ENCODE measurements at places on chromosomes 2 and 18.

GRCh38 chr2:200026332-200027230 lies 71.2 kb downstream of the MAIP1 start:
- no peak for DNase-seq

DNA sequence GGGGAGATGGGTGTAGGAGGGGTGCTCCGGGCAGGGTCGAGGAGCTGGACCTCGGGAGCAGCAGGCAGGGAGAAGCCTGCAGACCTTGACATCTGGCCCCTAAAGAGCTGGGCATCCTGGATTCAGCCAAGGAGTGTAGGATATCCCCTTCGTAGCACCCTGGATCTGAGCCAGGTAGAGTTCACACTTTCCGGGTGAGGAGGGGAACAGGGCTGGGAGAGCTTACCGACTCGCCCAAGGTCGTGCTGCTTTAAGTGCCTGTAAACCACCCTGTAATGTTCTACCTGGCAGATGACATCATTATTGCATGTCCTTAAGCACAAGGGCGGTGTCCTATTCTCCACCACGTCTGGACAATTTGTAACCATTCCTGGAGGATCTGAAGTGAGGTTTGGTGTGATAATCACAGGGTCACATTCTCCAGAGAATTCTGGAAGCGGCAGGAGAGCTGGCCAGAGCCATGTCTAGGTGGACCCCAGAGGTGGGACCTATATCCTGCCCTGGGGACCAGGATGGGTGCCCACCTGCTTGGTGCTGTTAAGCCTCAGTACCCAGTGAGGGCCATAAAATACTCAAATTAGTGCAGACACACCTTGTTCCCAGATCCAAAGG lies 14.6 kb downstream of the ITM2C start:
- DNase-seq: no peak

DNA sequence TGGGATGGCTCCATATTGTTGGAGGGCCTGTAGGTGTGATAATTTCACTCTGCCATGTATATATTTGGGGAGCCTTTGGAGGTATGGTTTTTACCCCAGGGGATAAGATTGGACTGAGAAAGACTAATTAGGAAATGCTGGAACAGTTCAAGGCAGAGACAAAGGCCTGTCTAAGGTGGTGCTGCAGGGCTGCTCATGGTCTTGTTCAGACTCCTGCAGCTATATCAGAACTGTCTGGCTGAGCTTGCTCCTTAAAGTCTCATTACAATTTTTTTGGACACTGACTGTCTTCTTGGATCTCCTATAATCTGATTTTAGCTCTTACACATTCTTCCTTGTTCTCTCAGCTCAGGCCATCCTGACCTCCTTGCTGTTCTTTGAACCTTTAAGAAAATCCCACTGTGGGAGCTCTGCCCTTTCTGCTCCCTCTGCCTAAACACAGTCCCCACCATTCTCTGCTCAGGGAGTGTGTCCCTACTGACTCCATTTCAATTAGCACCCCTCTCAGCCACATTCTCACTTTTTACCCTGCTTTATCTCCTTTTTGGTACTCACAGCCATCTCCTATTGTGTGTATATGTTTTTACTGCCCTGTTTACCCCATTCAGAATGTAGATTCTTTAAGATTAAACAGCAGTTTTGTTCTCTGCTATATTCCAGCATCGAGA lies 468.7 kb upstream of the FANCL start:
- DNase-seq: no peak

GRCh38 chr18:3454365-3455089 lies 4.6 kb downstream of the TGIF1 start:
- no peak for DNase-seq

DNA sequence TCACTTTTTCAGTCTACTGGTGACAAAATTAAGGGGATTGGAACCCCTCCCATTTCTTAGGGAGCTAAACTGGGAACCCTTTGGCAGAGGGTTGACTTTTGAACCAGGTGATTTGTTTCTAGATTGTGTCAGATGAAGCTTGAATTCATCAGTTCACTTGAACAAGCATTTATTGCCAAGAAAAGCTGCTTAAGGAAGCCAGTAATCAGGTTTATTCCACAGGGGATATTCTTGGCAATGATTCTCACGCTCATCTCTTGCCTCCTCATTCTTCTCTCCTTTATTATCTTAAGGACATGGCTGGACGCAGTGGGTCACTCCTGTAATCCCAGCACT lies 101.0 kb downstream of the ALPK2 start:
- DNase-seq: no peak

- no peak for DNase-seq
These were observed 180.2 kb downstream of the ANAPC1 start for GRCh38 chr2:111703759-111704158.

GRCh38 chr2:127611076-127611925 lies 34.7 kb upstream of the GPR17 start:
- DNase-seq: no peak

DNA sequence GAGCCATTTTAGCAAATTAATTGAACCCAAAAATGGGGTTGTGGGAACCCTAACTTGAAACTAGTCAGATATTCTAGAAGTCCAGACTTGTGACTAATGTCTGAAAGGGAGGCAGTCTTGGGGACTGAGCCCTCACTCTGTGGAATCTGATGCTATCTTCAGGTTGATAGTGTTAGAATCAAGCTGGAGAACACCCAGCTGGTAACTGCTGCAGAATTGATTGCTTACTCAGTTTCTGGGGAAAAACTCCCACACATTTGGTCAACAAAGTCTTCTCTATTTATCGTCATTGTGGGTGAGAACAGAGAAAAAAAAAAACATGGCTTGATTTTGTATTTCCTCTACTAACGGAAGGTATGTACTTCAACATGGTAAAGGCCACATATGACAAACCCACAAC lies 1925.8 kb upstream of the CELF4 start:
- DNase-seq: no peak

DNA sequence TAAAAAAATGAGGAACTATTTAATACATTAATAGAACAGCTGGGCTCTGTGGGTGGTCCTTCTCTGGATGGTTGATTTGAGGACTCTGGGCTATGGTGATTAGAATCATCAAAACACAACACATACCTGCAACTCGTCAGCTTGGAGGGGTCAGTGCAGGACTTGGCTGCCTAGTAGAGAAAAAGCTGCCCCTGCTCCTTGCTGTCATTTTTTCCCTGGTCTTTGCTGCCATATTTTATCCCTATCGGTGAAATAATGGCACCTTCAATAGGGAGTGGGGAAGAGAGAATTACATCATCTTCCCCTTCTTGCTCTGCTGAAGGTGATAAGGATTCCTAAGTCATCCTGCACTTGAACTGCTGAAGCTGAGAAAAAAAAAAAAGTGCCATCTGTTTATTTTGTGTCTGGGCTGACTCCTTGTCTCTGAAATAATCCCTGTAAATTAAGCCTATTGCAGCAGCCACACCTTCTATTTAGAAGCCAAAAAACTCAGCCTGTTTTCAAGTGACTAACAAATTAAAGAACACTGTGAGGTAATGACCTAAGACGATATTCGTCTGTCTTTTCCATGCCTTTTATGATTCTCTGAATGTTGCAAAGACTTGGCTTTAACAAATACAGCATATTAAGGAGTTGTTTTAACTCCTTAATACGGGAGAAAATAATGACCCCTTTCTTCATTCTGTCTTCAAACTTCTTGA lies 89.3 kb downstream of the ACVR1 start:
- DNase-seq: no peak

GRCh38 chr2:124646166-124646815 lies 621.2 kb downstream of the CNTNAP5 start:
- DNase-seq: no peak

DNA sequence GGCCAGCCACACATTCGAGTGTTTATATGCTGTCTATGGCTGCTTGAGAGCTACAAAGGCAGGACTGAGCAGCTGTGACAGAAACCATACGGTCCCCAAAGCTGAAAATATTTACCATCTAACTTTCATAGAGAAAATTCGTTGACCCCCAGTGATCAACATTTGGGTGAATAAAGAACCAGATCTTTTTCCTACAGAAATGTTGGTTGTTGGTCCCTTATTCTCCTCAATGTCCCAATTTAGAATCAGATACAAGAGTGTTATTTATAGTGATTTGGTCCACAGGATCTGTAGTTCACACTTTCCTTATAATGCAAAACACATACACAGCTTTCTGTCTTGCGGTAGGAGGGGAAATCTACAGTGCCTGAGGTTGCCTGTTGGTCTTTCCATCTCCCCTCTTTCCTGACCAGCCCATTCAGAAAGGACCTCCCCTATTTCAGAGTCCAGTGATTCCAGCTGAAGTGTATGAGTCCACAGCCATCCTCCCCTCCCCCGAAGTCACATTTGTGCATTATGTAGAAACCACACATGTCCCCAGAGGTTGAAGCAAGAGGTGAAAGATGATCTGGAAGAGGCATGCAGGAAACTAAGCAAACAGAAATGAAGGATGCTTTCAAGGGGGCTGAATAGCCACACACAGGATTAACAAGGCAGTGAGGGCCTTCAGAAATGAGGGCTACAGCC lies 61.9 kb downstream of the SPRED2 start:
- no peak for DNase-seq

DNA sequence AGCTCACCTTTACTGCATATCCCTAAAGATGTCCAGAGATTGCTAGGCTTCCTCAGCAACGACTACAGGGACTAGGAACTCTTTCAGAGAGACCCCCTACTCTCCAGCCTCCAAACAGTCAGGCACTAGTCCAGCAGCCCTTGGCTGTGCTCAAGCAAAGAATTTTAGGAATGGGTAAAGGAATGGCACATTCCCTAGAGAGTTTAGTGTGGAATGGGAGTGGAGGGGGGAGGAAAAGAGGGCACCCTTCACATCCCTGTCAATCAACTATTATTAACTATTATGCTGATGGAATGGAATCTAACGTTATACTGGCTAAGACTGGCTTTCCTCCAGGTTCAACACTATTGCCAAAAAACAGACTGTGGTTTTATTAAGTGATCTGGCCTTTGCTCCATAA lies 64.8 kb downstream of the IKZF2 start:
- no peak for DNase-seq

DNA sequence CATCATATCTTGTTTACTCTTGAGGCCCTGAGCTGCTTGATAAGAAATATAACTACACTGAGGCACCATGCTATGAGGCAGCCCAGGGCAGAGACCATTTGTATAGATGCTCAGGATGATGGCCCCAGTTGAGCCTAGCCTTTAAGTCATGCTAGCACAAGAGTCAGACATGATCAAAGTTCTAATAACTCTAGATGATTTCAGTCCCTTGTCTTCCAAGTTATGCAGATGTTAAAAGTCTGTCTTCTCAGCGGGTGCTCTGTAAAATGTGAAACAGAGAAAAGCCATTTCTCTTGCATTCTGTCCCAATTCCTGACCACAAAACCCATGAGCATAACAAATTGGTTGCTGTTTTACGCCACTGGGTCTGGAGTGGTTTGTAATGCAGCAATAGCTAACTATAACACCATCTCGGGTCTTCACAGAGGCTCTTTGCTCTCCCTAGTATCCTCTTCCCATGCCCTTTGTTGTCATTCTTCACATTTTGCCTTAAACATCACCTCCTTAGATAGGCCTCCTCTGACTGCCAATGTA lies 49.6 kb downstream of the NXPH2 start:
- no peak for DNase-seq

GRCh38 chr2:32825291-32825712 lies 121.5 kb upstream of the LTBP1 start:
- DNase-seq: no peak

DNA sequence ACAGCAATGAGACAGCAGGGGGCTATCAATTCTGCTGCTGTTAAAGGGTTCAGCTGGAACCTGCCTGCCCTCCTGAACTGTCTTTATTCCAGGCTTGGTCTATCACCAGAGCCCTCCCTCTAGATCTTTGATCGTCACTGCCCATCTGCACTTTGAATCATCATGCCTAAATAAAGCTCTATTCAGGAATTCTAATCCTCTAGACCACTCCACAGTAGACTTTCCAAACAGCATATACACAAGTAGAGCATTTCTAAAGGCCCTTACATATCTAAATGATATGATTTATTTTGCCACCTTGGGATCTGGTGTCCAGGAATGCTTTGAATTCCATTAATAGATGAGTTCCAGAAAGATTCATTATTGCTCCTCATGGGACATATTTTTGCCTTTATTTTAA lies 542.1 kb upstream of the SYT4 start:
- no peak for DNase-seq

DNA sequence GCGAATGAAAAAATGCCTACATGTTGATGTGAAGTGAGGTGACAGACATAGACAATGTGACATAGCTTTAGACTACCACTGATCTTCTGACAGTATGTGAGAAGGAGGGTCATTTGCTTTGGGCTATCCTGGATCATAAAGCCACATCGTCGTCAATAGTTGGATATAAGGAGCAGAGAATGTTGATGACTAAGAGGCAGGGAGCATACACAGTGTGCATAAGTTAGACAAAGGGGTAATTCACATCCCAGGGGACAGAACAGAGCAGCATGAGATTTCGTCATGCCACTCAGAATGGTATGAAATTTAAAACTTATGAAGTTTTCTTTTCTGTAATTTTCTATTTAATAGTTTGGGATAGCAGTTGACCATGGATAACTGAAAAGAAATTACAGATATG lies 403.2 kb downstream of the DSC3 start:
- DNase-seq: no peak

DNA sequence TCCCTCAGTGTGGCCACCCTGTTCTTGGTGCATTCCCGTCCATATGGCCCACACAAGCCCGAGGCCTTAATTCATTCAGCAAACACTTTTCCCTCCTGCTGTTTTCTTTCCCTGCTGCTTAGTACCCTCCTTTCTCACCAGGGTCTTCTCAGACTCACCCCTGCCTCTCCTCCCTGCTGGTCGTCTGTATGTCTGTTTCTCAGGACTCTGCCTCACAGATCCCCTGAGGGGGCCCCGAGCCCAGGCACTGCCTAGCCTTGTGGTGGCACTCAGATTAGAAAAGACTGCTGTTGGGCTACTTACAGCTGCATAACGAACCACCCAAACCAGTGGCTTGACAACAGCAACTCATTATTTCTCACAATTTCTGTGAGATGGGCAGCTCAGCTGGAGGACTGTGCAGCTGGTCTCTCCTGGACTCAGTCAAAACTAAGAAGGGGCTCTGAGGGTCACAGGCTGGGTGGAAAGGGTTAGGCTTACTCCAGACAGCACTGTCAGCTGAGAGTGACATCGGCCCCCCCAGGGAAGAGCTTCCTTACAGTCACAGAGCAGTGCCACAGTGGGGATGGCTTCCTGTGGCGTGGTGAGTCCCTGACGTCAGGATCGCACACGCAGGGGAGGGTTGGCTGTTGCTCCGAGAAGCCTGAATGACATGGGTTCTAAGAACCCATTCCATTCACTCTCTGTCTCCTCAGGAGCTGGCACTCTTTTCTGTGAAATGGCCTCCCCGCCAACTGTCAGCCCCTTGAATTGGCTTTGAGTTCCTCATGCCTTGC lies 139.0 kb downstream of the UXS1 start:
- no peak for DNase-seq

Measured in stimulated activated naive CD4-positive, alpha-beta T cell treated with Interleukin-2 at 50 U/mL for 16 hours (primary cell).